ENCODE measurements at places on chromosomes 5 and 9.

DNA sequence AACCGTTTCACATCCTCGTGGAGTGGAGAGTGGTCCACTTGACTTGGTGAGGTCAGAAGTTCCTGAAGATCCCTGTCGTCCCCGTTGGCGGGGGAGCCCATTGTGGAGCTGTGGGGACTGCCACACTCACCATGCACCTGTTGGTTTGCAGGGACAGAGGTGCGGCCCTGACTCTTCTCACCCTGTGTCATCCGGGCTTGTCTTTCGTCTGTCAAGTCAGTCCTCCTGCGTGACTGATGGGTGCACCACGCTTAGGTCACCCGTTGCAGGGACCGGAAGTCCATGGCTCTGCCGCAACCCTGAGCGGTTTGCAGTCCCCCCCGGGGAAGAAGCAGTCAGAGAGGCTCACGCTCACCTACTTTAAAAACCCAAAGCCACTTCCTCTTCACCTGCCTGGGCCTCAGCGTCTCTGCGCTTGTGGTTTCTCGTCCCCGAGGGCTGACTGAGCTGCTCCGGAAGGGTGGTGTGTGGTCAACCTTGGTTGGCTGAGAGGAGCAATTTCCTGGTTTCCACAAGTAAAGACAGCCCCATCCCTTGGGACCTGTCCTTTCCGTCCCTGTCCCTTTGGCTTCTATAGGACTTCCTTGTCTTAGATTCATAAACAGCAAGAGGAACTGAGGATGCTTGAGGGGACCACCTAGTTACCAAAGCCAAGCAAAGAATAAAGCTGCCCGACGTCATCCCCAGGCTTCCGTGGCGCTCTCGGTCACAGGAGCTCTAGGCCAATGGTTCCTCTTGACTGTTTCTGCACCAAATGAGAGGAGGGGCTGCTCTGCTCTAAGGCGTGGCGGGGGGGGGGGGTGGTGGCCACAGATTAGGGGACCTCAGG, 53.2 kb downstream of the USP20 start:
- DNase-seq: no peak

DNA sequence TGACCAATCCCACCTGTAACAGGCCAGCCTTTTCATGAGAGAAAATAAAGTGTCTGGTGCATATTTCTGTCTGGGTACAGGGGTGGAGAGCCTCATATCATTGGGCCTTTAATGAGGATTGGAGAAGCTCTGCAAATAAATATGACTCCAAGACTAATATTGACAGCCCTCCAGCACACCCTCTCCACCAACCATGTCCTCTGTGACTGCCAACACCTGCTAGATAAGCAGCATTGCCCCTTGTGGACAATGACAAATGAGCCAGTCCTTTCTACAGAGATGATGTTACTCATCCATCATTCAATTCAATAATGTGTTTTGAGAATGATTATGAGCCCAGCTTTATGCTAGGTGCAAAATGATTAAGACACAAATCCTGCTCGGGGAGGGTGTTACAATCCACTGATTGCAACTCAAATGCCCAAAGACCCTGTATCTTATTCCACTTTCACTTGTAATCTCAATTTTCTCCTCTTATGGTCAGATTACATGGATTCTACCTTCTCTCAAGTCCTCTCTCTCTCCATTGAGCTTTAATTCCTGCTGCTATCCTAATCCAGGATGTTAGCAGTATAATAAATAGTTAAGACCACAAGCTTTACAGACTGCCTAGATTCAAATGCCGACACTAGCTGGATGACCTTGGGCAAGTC, 2.1 kb upstream of the GFRA3 start:
- DNase-seq: no peak

DNA sequence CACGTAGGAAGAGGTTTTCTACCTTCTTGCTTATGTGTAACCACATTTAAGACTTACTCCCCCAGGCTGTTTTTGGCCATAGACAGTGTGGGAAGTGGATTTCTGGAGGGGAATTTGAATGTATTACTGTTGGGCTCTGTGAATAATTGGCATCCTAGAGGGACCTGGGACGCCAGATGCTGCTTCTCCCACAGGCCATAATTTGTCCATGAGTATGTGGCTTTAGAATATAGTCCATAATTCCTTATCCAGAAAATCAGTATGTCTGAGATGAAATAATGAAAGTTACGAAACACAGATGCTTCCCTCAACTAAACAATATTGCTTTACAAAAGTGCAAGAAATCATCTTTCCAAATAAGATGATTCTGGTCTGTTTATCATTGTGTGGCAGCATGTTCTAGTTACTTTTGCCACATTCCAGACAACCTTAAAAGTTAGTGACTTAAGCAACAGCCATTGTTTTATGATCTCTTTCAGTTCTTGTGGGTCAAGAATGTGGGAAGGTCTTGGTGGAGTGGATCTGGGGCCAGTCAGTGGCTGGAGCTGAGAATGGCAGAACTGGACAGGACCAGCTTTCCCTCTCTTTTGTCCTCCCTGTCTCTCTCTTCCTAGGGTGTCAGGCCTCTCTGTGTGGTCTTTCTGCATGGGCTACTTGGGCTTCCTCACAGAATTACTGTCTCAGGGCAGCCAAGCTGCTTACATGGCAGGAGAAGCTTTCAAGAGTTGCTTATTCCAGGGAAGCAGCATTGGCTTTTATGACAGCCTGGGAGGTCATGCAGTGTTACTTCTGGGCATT, 79.4 kb downstream of the FBXL7 start:
- DNase-seq: no peak

DNA sequence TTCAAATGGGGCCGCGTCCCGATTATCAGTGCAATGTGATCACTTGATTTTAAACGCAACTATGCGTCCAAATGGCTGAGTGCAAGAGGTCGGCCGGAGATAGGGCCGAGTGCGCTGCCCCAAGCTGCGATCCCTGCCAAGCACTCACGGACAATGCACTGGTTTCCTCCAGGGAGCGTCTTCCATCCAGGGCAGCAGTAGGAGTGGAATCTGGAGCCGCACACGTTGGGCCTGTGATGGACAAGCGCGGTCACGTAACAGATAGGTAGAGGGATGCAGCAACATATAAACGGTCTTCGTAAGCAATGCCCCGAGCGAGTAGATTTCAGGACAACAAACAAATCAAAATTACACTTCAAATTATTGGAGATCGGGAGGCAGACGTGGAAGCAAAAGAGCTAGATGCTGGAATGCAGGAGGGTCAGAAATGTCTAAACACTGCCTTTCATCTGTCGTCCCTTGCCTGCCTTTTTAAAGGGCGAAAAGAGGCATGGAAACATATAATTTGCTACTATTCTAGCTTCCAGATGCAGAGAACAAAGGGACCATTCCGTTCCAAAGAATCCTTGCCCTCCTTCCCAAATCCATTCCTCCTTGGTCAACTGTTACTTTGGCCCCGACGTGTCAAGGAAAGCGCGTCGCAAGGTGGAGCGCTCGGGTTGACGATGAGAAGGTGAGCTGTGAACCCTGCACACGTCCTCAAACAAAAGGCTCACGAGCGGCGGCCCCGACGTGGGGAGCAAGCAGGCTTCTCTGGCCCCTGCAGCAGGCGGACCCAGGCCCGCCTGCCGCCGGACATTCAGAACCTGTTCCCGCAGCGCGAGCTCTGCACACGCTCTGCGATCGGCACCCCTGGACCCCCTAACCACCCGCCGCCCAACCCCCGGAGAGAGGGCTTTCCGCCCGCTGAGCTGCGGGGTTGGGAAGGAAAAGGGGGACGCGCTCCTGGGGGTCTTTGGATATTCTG, 1.5 kb downstream of the FBN2 start:
- DNase-seq: no peak

DNA sequence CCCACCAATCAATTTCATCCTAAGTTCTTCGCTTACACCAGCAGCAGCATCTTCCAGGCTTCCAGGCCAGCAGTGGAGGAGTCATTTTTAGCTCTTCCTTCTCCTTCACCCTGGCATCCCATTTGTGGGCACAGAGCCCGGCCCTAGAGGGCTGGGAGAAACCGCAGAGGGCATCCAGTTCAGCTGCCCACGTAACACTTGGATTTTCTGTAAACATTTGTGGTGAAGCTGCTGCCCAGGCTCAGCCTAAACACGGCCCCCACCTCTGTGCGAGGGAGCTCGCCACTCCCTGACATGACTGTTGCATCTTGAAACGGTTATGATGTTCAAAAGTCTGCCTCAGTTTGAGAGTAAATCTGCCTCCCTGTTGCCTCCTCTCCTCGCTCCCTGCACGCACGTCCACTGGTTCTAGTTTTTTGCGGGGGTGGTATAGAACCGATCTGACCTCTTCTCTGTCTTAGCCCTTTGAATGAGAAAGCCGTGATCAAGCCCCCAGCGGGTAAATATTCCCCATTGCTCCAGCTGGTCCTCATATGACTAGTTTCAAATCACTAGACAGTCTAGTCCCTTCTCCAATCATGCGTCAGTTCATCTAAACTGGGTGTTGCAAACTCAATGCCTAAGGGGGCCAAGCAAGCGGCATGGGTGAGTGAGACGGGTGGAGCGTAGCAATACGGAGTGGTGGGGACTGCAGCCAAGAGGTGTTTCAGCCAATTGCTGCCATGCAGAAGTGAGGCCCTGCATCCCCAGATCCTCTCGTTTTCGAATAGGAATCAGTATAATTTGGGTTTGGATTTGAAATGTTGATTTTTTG, 34.9 kb upstream of the N4BP3 start:
- no peak for DNase-seq

DNA sequence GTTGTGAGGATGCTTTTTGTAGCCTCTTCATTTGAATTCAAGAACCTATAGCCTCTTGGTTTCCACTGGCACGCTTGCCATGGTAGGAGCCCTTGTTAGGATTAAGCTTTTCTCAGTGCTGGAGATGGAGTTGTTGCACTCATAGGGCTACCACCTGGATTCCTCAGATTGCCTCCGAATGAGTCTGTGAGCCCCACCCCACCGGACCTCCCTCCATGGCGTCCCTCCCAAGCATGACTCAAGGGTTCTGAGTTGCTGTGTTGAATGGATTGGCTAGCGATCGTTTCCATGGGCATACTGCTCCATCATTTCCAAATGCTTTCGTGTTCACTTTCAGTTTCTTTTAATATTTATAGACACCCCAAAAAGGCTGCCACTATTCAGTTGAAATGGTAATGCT, 69.9 kb downstream of the DAPK1 start:
- no peak for DNase-seq

GRCh38 chr9:15206903-15207696, 99.9 kb downstream of the TTC39B start:
- DNase-seq: no peak

- DNase-seq: no peak
These were observed 163.6 kb upstream of the TLE4 start for GRCh38 chr9:79408200-79408599.

GRCh38 chr5:123965626-123966025, 453.6 kb downstream of the CSNK1G3 start:
- no peak for DNase-seq
